CD4-positive, alpha-beta T cell treated with Interleukin-6 for 4 hours (primary cell): ENCODE measurements at places on chromosomes 16 and 17.
A peak's percentile ranks its signal among the peaks of the same experiment; 100 is the strongest.

DNA sequence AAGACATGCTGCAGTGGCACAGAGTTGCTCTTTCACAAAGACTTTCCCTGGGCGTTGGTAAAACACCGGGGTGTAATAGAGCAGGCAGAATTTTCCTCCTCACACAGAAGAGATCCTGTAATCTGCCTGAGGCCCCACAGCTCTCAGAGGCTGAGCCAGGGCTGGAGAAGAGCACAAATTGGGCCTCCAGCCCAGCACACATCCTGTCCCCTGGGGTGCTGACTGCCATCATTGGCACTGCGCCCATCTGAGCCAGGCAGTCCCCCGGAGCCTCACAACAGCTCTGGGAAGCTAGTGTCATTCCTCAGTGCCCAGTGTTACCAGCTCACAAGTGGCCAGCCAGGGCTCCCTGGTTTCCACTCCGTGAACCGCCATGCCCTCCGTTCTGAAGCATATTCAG is 119.4 kb downstream of the SOCS1 start:
- DNase-seq: no peak

DNA sequence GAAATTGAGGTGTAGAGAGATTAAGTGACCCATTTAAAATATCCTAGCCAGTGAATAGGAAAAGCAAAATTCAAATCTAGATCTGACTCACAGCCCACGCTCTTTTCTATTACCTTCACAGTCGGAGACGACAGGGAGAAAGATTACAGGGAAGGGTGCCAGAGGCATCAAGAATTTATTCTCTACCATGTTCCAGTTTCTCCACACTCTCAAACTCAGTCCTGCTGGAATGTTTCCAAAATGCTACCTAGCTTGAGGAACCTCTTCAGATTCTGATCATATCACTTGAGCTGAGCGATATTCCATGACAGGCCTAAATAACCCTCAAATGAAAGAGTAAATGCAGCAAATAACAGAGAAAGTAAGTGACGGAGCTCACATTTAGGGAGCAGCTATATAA is 5.4 kb upstream of the PSMD7 start:
- no peak for DNase-seq

- DNase-seq: no peak
Observed at GRCh38 chr16:73016488-73016830, 31.5 kb downstream of the ZFHX3 start.

DNA sequence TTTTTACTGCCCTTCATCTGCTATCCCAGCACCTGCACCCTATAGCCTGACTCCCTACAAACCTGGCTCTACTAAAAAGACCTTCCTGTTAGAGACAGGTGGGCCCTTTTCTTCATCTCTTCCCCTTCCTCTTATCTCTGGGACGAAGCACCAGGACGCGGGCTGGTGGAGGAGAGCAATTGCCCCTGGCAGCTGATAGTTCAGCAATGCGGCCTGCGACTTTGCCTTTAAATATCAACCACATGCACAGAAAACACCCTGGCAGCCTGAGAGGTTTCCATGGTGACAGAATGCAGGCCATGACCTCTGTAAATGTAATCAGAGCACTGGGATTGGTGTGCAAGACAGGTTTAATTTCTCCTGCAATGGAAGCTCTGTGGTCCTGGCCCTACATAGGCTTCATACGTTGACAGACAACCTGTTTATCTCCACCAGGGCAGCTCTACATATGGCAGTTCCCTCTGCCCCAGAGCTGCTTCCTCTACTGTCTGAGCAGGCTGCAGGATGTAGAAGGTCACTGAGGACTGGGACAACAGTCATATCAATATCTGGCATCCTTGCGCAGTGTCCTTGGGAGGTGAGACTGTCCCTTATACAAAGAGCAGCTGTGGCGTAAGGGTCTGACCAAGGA is 10.0 kb upstream of the SKAP1 start:
- peak; percentile 53 for DNase-seq
